Thyroid gland (tissue), 4 donors: ENCODE measurements at places on chromosomes 5 and 9.

DNA sequence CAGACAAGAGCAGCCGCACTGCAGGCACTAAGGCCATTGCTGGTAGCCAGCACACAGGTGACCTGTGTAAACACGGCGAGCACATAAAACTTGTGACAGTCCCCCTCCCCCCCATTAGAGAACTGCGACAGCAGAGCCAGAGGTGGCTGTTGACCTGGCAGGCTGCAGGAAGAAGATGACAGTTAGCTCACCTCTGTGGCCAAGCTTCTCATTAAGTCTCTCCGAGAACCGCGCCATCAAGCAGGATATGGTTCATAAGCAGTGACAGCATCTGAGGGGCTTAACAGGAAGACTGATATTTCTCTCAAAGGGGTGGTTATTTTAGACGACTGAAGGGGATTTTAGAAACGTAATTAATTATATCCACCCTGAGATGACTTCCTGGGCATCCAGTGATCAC lies 5.2 kb downstream of the SURF4 start:
- DNase-seq, result no peak

- DNase-seq, result no peak
Measured at GRCh38 chr9:90070469-90070868, 465.7 kb downstream of the GADD45G start.

DNA sequence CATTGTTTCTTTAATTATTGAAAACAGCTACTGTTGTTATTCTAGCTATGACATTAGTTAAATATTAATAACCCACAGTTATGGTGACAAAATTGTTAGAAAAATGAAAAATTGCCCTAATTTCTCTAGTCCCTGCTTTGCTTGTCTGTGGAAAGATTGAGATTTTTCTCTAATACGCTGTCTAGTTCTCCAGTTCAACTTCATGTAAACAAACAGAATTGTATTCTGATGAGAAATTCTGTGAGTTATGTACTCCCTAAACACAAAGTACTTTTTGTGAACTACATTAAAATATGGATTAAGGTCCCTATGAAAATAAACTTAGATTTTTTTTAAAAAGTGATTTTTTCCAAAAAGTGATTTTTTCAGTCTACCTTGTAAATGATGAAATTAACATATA lies 8.7 kb downstream of the SLF1 start:
- no peak for DNase-seq

- DNase-seq, result no peak
Measured at GRCh38 chr5:123809594-123810221, 297.7 kb downstream of the CSNK1G3 start.

DNA sequence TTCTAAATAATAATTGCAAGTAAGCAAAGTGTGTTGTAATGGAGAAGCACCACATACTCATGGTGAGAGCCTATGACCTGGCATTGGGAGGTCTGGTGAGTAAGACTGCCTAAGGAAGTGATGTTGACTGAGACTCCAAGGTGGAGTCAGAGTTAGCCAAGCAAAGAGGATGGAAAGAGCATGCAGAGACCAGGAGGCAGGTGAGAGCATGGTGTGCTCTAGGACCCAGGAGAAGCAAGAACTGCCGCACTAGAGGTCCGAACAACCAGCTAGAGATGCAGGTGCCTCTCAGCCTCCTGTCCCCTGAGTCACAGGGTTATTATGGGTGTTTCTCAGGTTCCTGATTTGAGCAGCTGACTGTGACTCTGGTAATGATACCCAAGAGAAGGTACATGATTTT lies 27.3 kb downstream of the ANP32B start:
- DNase-seq, result peak; percentile 61

DNA sequence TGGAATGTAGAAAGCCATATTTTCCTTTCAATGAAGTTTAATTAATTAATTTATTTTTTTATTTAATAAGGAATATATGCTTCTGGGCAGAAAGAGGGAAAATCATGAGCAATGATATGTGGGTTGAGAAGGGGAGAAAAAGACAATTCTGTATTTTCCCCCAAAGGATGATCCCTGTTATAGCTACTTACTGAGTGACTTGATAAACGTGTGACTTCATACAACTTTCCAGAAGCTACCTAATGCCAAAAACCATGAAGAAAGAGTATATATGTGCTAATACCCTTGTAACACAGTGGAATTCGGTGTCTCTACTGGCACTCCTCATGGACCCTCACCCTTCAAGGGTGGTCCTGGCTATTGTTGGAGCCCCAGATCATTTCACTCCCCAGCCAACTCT lies 335.0 kb upstream of the KLF4 start:
- DNase-seq, result no peak

- no peak for DNase-seq
Measured at GRCh38 chr9:77488439-77489126, 159.5 kb downstream of the GNA14 start.

GRCh38 chr9:1294641-1295258 lies 244.6 kb downstream of the DMRT2 start:
- DNase-seq, result no peak

DNA sequence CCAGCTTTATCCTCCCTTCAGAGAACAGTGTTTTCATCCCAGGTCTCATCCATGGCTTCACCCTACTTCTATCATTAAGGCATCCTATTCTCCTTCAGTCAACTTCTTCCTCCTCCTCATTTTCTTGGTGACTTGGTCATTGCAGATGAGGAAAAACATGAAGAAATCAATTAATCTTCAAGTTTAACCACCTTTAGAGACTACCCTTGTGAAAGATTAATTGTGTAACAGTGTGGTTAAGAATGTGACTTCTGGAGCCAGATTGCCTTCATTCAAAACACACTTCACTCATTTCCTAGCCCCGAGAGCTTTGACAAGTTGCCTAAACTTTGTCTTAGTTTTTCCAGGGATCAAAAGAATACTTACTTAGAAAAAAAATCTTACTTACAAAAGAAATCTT lies 110.0 kb downstream of the STK32A start:
- no peak for DNase-seq

- no peak for DNase-seq
Measured at GRCh38 chr5:35122819-35123218, 75.1 kb upstream of the AGXT2 start.

GRCh38 chr9:136439481-136440408 lies at the start of gene INPP5E:
Gene INPP5E, minus strand, starts transcription at chr9:136439845. Its CDS starts 426 bp downstream, at chr9:136439419.
- DNase-seq, result peak; percentile 73

- no peak for DNase-seq
Measured at GRCh38 chr5:114146398-114146797, 215.5 kb upstream of the KCNN2 start.

DNA sequence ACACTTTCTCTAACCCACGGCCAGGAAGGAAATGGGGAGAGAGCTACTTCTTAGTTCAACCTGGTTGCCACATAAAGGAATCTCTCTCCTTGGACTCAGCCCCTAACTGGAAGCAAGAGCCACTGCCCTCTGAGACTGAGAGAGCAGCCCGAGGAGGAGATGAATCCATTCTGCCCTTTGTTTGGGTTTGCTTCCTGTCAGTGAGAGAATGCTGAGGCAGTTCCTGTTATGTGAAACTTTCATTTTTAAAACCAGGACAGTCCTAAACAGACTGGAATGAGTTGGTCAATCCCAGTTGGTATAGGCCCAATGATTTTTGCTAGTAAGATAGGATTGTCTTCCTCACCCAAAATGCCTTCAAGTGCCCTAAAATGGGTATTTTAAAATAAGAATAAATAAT lies 205.1 kb downstream of the NTRK2 start:
- DNase-seq, result no peak

DNA sequence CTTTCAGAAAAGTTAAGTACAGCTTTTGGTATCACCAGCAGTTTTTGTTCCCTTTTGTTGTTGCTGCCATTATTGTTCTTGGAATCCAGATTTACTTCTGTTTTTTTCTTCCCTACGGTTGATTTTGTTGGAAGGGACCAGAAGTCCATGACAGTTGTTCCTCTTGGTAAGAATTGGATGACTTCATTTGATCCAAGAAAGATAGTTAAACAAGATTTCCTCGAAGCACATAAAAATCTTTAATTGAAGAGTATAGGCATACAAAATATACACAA lies 65.4 kb downstream of the CDC42SE2 start:
- DNase-seq, result no peak

DNA sequence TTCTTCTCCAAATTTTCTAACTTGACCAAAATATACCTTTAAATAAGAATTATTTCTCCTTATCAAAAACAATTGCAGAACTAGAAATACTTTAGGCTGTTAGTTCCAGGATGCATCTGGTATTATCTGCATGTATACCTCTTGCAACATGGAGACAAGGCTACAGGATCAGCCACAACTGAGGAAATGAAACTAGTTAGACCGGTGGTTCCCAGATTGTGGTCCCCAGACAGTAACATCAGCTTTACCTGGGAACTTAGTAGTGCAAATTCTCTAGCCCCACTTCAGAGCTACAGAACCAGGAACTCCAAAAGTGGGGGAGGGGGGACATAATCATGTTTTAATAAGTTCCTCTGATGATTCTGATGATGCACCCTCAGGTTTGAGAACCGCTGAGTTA lies 61.6 kb upstream of the C9orf72 start:
- no peak for DNase-seq

- DNase-seq, result no peak
Measured at GRCh38 chr5:3392306-3392939, 203.2 kb upstream of the IRX1 start.

GRCh38 chr9:119934497-119934896 lies 565.3 kb upstream of the BRINP1 start:
- DNase-seq, result no peak

DNA sequence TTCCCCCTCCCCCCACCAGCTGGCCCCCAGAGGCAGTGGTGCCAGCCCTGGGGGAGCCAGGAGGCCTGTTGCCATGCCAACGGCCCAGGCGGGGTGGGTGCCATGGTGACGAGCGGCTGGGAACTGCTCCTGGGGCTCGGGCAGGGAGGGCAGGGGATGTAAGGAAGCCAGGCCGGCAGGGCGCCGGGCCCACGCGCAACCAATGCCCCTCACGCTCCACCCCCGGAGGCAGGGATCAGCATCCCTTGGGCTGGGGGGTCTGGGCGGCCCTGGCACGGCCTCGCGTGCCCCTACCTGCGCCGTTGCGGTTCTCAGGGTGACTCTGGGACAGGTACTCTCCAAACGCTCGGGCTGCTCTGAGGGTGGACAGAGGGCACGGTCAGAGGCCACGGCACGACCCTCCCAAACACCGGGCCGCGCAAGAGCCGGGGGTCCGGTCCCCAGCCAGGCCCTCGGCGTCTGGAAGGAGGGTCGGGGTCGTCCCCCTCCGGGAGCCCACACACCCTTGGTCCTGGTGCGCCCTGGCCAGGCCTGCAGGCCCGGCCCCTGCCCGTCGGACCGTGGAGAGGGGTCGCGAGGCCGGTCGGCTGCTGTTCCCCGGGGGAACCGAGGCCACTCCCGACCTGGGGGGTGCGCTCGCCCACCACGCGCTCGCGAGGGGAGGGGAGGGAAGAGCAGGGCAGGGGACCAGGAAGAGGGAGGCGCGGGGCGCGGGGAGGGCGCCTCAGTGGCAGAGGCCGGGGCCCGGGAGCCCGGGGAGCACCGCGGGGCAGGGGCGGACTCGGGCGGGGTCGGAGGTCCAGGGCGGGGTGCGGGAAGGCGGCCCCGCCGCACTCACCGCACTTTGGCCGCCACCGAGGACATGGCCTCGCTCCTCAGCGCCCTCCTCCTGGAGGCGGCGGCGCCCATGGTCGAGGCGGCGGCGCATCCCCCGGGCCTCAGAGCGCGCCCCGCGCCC lies 661 bp downstream of the NSMF start:
- DNase-seq, result no peak

GRCh38 chr5:38650946-38651345 lies 94.5 kb upstream of the LIFR start:
- no peak for DNase-seq

- no peak for DNase-seq
Measured at GRCh38 chr9:136714096-136714892, 1.9 kb downstream of the DIPK1B start.

GRCh38 chr5:157817387-157817702 lies 41.6 kb downstream of the CLINT1 start:
- DNase-seq, result no peak

DNA sequence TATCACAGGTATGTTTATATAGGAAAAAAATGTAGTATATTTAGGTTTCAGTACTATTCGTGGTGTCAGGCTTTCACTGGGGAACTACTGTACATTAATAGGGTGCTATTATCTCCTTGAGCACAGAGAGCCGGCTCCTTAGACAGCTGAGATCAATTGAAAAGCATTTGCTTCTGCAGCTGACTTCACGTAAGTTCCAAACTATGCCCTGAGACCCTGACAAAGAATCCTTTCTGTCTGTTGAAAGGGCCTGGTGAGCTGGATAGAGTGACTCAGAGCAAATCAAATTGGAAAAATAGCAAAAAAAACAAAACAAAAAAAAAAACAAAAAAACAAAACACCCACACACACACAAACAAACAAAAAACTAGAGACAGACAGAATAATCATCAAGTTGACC lies 652.0 kb downstream of the MTRR start:
- DNase-seq, result no peak

DNA sequence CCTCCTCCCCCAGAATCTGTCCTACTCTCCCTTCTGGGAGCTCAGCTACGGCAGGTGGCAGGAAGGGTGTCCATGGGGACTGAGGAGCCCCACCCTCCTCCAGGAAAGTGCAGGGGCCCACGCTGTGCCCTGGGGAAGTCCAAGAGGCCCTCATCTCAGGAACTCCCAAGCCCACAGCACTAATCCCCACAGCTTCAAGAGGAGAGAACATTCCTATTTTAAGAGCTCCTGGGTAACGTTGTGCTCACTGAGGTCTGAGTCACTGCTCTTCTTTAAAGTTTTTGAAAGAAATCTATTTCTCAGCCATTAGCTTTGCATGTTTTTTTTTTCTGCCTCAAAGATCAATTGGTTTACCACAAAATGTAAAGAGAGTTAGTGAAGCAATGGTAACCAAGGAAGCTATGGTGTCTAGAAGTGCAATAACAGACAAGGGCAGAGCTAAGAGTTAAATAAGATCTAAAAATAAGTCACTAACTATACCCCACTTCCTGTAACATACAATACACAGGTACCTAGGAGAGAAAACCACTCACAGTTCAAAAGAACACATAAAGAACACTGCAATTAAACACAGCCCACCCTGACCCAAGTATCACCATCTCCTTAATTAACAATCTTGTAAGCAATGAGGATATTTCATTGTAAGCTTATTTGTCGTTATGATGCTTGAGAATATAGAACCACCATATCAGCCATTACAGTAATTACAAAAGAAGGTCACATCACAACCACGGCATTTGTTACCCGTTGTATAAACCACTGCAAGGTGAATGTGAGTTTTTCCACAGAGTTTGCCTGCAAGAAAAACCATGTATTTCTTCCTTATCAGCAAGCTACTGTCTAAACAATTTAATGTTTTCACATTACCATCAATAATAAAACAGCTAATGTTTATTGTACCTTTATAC lies 382.3 kb upstream of the SLC30A5 start:
- DNase-seq, result peak; percentile 28

DNA sequence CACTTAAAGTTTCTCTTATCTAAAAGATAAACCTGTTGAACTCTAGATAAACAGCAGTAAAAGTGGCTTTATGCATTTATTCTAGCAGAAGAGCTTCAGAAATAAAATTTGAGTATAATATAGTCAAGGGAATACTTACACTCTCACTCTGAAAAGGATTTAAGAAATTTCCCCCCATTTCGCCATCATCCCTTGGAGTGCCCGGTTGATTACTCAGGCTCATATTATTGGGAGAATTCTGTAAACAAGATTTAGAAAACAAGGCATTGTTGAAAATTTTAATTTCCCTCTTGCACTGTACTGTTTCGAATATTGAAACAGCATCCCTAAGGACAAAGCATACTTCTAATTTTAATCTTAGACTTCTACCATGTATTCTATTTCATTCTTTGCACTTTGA lies 34.5 kb upstream of the ACOT12 start:
- no peak for DNase-seq
